Lower leg skin (tissue), 4 donors: ENCODE measurements at places on chromosomes 11 and 22. TPM values are rescaled to one million over a fixed set of nuclear protein-coding genes. Genes with fewer than 3 reads are reported as not detected.

DNA sequence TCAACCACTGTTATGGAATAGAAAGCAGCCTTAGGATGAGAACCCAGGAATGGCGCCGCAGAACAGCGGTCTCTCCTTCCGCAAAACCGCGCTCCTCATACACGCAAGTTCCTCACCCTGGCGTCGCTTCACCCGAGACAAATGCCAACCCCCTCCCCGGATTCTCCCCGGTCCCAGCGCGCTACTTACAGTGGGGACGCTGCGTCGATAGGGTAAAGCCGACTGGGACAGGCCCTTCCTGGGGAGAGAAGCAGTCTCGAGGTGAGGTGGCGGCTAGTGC lies 287 bp downstream of the RPS13 start:
- DNase-seq, result no peak

DNA sequence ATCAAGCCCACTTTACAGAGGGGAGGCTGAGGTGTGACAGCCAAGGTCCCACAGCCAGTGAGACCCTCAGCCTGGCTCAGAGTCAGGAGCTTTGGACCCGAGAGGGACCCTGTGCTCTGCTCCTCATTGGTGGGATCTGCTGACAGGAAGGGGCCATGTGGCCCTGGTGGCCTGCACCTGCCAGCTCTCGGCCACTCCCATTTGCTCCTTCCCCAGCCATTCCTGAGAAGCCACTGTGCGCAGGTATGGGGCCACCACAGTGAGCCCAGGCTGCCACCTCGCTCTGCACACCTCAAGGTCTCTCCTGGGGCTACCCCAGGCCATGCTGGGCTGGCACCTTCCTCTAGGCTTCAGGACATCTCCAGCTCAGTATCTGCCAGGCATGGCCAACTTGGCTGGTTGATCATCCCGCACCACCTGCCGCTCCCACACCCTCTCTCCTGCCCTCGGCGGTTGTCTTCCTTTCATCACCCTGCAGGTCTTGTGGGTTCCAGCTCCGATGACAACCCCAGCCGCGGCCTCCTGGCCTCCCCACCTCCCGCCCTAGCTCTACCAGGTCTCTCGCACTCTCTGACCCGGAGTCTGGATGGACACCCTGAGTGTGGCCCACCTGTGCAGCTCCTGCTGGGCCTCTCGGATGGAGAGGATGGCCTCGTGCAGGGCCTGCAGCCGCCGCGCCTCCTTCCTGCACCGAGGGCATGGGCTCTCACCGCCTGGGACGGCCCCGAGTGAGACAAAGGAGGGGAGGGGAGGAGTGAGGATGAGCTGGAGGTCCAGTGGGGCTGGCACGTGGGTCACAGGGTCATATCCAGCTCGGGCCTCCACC lies 32.2 kb upstream of the CARS1 start:
- DNase-seq, result no peak

- DNase-seq, result no peak
Measured at GRCh38 chr11:69957849-69958248, 120.3 kb upstream of the ANO1 start.

- DNase-seq, result no peak
Measured at GRCh38 chr11:78586452-78587046, 11.9 kb upstream of the NARS2 start.

APOA4 gene
- not detected for total RNA-seq

DNA sequence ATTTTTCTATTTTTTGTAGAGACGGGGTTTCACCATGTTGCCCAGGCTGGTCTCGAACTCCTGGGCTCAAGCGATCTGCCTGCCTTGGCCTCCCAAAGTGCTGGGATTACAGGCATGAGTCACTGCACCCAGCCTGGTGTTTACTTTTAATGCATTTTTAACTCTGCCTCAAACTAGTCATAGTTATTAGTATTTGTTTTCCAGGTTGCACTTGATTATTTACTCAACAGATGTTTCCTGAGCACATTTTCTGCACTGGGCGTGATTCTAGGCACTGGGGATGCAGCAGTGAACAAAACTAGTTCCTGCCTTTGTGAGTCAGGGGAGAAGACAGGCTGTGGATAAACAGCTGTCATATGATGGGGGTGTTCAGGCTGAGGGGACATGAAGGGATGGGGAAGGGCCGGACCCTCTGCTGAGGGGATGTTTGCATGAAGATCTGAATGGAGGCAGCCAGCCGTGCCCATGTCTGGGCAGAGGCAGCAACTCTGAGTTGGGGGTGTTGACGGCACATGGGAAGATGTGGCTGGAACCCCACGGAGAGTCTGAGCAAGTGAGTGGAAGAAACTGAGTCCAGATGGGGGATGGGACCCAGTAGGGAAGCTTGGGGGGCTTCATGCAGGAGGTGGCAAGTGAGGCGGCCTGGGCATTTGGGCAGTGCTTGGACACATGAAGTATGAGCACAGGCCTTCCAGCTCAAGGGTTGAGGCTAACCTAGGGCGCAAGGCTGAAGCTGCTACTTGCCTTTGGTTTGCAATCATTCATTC lies 34.4 kb downstream of the MPPED1 start:
- DNase-seq, result no peak

AHNAK gene
- total RNA-seq, result 1,498 TPM

DNA sequence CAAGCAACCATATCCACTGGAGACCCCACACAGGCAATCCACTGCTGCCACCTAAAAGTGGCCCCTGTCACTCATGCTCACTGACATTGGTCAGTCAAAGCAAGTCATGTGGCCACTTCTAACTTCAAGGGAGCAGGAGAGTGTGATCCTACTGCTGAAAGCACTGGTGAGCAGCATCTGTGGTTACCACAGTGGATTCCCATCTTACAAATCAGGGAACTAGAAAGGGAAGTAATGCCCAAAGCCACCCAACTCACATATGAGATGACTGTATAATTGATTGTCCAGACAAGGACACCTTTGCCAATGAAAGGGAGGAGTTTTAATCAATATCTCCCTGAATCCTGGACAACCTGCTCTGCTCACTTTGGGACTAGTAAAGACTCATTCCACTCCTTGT lies 17.7 kb downstream of the RCN1 start:
- DNase-seq, result no peak

SLCO2B1 gene
- total RNA-seq, result 14.3 TPM

GRCh38 chr11:2448661-2449547 lies 4.1 kb downstream of the KCNQ1 start:
- DNase-seq, result no peak

GRCh38 chr11:2825261-2825888 lies 60.2 kb downstream of the CDKN1C start:
- DNase-seq, result peak; percentile 79

PLEKHA7 gene
- 16.9 TPM for total RNA-seq

F2 gene
- not detected for total RNA-seq

DNA sequence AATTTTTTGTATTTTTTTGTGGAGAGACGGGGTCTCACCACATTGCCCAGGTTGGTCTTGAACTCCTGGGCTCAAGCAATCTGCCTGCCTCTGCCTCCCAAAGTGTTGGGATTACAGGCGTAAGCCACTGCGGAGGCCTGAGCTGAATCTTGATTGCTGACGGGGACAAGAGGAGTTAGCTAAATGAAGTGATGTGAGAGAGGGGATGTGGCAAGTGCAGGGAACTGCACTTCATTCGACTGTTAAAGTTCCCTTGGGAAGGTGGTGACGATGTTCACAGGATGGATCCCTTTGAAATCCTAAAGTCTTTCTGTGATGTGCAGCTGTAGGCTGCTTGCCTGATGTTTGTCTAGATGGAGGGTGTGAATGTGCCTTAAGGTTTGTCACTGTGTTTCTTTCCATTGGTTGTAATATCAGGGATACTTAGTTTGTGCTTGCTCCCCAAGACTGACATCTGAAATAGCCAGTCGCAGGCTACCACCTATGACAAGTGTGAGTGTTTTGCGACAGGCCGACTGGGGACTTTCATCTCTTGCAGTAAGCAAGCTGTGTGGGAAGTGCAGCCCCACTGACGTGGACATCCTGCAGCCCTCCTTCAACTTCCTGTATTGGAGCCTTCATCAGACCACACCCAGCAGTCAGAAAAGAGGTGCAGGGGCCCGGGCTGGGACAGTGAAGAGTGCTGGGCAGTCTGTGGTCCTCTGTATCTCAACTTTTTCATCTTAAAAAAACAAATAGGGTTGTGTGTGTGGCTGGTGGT lies 19.6 kb upstream of the CCDC134 start:
- DNase-seq, result peak; percentile 57

DNA sequence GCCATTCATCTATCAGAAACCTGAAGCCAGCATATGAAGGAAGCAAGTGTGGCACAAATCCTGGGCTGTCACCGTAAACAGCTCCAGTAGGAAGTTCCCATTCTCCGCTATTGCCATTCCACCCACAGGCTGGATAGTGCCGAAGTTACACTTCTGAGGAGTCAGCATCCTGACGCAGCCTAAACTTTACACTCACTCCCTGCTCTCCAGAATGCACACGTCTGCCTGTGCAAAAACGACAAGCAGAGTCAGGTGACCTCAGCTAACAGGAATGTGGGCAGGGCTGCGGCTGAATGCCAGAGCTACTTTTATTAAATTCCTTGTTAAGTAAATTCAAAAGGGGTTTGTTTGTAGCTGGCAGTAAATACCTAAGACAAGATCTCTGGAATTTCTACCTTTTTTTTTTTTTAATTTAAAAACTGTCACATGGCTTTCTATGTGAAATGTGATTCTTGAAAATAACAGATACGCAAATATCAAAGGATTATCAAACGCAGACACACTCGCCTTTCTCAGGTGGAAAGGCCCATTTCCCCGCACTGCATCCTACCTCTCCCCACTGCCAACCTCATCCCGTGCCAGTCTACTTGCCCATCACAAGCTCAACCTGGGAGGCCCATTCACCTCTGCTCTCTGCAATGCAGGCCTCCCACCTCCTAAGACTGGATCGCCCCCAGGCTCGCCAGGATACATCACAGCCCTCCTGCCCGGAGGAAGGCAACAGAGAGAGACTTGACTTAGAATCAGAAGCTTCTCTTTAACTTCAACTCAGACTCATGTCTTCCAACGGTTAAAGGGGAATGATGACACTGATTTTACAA lies 33.5 kb downstream of the NFRKB start:
- peak; percentile 76 for DNase-seq

GRCh38 chr11:132590554-132590953 lies 941.7 kb downstream of the OPCML start:
- DNase-seq, result no peak

DNA sequence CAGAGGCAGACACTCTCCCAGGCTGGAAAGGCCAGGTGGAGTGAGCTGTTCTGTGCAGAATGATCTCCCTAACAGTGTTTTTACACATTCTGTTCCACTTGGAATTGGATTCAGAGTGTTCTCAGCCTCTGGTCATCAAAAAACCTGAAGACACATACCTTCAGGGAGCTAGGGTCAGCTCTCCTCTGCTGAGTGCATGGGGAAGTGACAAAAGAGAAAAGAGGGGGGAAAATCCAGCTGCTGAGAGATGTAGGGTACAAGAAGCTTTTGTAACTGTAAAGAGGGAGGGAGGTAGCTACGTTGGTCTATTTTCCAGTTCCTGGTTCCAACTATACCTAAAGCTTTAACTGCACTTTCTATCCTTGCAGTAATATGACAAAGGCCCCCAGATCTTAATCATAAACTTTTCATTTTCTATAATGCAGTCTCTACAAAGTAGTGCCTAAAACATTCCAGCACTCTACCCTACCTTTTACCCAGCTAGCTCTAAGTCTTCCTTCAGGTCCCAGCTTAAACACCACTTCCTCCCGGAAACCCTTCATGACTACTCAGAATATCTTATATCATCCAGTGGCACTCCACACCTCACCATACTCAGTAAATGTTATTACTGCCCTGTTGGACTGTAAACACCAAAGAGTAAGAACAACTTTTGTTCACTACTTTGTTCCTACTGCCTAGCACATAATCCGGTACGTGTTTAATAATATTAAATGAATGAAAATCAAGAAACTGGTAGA lies 9.2 kb downstream of the MAPK1 start:
- DNase-seq, result no peak

- DNase-seq, result no peak
Measured at GRCh38 chr11:114131461-114131864, 72.0 kb downstream of the ZBTB16 start.

DNA sequence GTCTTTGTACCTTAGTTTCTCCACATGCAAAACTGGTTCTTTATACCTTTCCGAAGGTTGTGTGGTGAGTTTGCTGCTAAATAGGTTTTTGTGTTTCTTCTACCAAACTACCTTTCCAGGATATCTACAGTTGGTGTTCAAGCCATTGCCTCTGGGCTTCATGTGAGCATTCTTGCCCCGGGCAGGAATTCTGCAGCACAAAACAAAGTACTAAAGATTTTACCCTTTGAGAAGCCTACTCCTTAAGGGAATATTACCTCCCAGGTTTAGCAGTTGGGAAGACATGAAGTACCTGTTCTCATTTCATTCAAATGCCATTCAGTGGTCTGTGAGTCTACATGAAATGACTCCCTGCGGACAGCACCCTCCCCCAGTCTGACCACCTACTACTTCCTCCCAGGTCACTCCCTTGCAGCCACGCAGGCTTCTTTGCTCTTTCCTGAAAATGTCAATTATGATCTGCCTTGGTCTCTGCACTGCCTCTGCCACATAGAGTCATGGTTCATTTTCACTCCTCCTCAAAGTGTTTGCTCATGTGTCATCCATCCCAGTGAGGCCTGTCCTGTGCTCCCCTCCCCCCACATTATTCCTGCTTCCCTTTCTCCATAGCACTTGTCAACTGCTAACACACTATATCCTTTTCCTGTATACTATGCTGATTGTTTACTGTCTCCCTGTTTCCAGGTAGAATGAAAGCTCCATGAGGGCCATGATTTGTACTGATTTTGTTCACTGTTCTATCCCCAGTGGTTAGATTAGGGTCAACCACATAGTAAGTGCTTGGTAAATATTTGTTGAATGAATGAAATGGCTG lies 36.9 kb downstream of the PACS1 start:
- DNase-seq, result no peak
